Mucosa of descending colon (tissue), 3 donors: ENCODE measurements at places on chromosomes 5 and 9.

DNA sequence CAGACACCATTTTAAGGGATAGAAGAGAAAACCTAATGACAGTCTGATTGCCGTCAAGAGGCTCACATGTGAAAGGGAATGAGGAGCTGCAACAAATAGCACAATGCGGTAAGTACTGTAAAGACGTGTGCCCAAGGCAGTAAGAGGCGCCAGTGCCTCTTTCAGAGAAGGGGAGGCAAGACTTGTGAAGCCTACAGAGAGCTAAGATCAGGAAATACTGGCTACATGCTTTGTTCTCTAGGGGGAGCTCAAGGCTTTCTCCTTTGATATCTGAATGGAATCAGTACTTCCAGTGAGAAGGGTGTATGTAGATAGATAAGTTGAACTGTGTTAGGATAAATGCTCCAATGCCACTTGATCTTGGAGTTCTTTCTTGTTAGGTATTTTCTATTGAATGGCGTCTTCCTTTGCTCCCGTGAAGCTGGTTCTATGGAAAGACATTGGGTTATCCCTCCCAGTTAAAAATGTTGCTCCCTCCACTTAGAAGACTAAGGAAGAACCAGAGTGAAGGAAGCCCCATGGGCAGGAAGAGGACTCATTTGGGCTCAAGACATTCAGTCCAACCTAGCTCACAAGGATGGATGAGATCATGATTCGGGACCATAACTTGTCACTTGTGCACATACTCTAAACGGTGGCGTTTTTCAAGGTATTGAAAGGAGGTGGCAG lies 23.5 kb upstream of the ALDOB start:
- no peak for DNase-seq

- no peak for DNase-seq
Observed at GRCh38 chr5:179124273-179124852, 64.2 kb downstream of the ZNF354C start.

DNA sequence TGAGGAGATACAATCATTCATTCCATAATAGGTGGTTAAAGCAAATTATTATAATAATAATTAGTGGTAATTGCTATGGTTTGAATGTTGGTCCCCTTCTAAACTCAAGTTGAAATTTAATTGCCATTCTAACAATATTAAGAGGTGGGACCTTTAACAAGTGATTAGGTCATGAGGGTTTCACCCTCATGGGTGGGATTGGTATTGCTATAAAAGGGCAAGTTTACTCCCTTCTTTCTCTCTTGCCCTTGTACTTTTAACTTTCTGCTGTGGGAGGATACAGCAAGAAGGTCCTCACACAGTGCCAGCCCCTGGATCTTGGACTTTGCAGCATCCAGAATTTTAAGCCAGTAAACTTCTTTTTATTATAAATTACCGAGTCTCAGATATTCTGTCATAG lies 101.9 kb upstream of the PARP8 start:
- DNase-seq = no peak

- no peak for DNase-seq
Observed at GRCh38 chr5:166399781-166400180, 1891.7 kb upstream of the WWC1 start.

GRCh38 chr9:14512942-14513341 lies 180.3 kb downstream of the ZDHHC21 start:
- no peak for DNase-seq

DNA sequence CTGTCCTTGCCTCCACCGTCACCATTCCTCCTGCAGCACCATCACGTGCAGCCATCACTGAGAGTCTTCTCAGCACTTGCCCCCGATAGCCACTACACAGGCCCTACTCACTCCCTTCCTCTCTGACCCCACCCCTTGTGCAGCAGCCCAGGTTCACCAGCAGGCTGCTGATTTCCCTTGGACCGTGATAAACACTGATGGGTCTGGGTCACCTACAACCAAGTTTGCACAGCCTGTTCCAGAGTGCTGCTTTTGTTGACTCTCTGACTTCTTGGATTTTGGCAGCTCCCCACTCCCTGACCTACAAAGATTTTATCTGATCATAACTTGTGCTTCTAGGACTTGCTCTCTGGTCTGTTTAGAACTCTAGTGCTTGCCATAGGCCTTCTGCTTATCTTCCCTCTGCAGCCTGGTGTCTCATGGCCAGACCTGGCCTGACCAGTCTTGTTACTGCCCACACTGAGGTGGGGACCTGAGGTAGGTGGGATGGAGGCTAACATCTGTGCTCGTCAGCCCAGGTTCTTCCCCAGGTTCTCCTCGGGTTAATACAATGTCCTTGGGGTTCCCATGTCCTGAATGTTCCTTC lies 109.3 kb downstream of the TARS1 start:
- no peak for DNase-seq

- no peak for DNase-seq
Observed at GRCh38 chr5:134935711-134936602, 31.0 kb downstream of the PCBD2 start.

DNA sequence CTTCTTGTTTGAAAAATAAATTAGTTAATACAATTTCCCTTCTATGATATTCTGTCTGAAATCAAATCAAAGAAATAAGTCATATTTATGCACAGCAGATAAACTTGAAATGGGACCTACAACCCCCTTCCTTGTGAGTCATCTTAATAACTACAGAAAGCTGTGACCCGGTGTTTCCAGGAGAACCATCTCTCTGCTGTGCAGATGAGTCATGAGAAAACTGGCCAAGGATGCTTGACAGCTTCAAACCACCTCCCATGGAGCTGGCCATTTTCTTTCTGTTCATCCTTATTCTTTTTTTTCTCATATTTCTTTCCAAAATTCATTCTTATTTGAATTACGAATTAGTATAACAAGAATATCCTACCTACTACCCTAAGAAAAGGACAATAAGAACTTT lies 43.4 kb upstream of the NR4A3 start:
- no peak for DNase-seq

DNA sequence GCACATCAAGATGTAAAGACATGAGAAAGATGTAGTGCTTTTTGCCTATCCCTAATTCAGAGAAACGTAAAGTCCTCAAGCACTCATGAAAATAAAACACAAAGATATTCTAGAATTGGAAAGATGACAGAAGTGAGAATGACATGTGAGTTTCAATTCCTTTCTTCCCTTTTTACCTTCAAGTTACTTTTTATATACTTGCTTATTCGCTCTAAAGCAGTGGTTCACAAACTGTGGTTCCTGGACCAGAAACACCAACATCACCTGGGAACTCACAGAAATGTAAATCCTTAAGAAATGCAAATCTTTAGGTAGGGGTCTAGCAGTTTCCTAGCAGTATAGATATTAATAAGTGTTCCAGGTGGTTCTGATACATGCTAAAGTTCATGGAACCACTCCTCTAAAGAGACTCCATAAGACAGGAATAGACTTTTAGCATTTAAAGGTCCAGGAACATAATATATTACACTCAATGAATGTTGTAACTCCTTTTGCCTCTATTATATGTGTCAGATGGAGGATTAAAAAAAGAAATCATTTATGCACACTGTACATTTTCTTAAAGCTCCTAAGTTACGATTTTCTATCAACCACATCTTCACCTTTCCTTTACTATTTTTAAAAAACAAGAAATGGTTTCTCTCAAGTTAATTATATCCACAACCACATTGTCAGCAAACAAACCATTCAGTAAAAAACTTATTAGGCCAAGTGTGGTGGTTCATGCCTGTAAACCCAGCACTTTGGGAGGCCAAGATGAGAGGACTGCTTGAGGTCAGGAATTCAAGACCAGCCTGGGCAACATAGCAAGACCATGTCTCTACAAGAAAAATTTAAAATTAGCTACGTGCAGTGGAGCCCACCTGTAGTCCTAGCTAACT lies 39.9 kb downstream of the ERP44 start:
- no peak for DNase-seq

- DNase-seq = no peak
Observed at GRCh38 chr9:13143281-13143680, 136.2 kb downstream of the MPDZ start.

- DNase-seq = no peak
Observed at GRCh38 chr5:120765189-120765588, 301.1 kb downstream of the PRR16 start.

- no peak for DNase-seq
Observed at GRCh38 chr5:110414360-110414759, 312.1 kb downstream of the TMEM232 start.

DNA sequence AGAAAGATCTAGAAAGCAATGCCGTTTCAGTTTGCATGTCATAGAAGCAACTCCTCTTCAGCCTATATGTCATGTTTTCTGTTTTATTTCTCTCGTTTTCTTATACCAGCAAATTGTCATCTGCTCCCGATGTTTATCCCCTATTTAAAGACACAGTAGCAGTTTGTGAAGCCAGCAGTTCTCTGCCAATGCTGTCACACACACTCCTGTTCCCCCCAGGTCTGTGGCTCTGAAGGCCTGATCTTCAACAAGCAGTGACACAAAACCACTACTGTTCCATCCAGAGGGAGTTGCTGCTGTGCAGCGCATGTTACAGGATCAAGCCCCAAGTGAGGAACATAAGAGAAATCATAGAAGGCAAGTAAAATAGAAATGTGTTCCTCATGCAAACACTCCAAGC lies 364.1 kb upstream of the SLC30A5 start:
- DNase-seq = no peak

- DNase-seq = no peak
Observed at GRCh38 chr5:68269820-68270219, 54.3 kb downstream of the PIK3R1 start.

DNA sequence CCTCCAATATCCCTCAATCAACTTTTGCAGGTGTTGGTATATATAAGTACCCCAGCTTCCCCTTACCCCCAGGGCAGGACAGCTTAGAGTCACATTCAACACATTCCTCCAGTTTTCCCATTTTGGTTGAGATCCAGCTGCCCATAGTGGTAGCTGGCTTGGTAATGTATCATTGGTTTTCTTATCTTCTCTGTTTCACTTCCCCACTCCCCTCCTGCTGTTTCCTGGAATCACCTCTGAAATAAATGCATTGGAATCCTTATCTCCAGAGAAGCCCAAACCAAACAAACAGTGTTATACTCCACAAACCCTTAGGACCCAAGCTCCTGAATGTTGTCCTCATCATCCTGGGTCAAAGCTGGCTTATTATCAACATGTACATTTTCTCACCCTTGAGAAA lies 184.8 kb downstream of the TMEM38B start:
- no peak for DNase-seq

DNA sequence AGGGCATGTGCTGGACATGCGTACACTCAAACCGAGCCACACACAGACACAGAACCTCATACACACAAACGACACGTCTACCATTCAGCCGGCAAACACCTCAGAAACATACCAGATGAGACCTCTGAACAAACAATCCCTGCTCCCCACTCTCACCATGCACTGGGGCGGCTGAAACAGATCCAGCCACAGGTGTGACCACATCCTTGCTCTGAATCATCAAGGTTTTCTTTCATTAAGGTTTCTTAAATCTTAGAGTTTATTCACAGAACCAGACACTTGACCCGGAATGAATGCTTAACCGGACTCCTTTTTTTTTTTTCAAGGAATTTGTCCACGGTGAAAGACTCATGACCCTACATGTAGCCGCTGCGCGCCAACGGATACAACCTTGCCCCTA lies 26.2 kb downstream of the TERT start:
- DNase-seq = no peak

GRCh38 chr9:12817702-12818101 lies 42.9 kb downstream of the LURAP1L start:
- peak; percentile 87 for DNase-seq

- DNase-seq = no peak
Observed at GRCh38 chr9:124964056-124964455, 23.2 kb upstream of the GOLGA1 start.

DNA sequence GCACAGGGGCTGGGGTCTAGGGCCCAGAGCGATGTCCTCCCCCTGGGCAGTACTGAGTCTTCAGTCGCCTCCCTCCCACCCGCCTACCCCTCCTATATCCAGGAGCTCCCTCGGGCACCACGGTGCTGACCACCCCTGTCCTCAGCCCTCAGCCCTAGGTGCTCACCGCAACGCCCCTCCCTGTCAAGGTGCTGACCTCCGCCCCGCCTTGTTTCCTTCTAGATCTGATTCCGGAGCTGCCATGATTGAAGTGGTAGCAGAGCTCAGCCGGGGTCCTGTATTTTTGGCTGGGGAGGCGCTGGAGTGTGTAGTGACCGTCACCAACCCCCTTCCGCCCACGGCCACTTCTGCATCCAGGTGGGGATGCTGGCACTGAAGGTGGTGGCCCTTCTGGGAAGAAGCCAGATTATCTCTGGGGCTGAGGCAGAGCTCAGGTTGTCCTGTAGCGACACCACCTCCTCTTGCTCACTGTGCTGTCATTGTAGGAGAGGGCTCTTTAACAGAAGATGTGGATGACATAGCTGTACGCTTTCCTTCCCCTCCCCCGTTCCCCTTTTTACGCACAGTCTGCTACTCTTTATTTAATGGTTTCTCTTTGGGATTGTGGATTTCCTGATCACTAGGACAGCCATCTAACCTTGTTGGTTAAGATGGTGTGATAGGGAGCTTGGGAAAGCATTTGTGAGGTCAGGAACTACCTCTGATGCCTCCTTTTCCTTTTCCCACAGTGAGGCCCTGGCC lies 598 bp downstream of the RGP1 start:
- peak; percentile 81 for DNase-seq

- DNase-seq = no peak
Observed at GRCh38 chr5:148418511-148418910, 34.8 kb downstream of the FBXO38 start.

- no peak for DNase-seq
Observed at GRCh38 chr9:116360016-116360415, 206.4 kb downstream of the PAPPA start.

- peak; percentile 71 for DNase-seq
Observed at GRCh38 chr5:147098233-147098790, 136.5 kb upstream of the STK32A start.

- DNase-seq = no peak
Observed at GRCh38 chr5:7169240-7169878, 226.6 kb upstream of the ADCY2 start.
